ENCODE measurements at places on chromosomes 16 and 17.

DNA sequence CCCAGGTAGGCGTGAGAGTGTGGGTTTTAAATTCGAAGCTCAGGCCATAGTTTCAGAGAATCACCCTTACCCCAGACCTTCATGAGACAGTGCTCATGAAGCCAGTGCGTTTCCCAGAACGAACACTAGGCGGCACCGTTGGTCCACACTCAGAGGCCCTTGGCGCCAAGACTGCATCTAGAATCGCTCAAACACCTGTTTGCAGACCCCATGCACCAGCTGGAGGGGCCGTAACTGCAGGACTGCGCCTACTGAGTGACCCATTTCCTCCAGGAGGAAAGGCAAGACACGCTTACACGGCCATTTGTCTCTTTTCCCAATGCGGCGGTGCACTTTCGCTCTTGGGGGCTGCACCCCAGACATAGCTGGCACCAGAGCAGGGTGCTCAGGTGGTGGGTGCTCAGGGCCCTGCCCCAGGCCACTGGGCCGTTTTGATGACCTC lies 34.0 kb downstream of the ADGRG5 start:
- DNase-seq, result peak; percentile 32

- no peak for DNase-seq
Measured at GRCh38 chr17:356671-357434, 4.2 kb upstream of the RPH3AL start.

- no peak for DNase-seq
Measured at GRCh38 chr17:43003542-43004172, 2.9 kb upstream of the IFI35 start.

GRCh38 chr17:82848022-82848592 lies 8.3 kb upstream of the ZNF750 start:
- DNase-seq, result no peak
